Osteoblast (primary cell): ENCODE measurements at places on chromosomes 2 and 18. TPM values are rescaled to one million over a fixed set of nuclear protein-coding genes. Genes with fewer than 3 reads are reported as not detected.

- DNase-seq: no peak
Measured at GRCh38 chr18:53757328-53757727, 467.1 kb downstream of the MBD2 start.

- DNase-seq: no peak
Measured at GRCh38 chr18:48813321-48813720, 137.4 kb downstream of the SMAD7 start.

- no peak for DNase-seq
Measured at GRCh38 chr2:234939576-234939975, 12.2 kb upstream of the SH3BP4 start.

GRCh38 chr2:28185153-28185552, 207.5 kb upstream of the FOSL2 start:
- DNase-seq: no peak

DNA sequence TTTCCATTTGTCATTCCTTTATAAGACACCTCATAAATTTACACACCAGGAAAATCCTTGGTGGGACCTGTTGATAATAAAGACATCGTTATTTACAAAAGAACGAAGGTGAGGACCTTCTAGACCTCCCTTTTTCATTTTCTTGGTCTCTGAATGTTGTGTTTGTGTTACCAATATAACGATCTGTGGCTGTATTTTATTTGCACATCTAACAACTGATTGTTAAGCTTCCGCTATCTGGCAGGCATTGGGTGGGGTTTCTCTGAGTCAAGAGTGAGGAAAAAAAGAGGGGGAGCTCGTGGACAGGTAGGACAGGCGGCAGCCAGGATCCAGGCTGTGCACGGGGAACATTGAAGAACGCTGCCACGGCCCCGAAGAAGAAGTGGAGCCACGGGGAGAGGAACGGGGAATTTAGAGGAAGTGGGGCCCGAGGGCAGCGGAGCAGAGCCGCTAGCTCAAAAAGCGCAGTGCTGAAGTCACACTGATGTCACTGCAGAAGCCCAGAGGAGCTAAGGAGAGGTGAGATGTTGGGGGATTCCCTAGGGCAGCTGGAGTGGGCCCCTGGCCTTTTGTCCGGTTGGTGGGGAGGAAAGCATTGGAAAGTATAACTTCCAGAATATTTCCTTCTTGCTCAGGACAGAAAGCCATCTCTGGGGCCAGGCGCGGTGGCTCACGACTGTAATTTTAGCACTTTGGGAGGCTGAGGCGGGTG, 20.9 kb upstream of the DNMT3A start:
- no peak for DNase-seq

DNA sequence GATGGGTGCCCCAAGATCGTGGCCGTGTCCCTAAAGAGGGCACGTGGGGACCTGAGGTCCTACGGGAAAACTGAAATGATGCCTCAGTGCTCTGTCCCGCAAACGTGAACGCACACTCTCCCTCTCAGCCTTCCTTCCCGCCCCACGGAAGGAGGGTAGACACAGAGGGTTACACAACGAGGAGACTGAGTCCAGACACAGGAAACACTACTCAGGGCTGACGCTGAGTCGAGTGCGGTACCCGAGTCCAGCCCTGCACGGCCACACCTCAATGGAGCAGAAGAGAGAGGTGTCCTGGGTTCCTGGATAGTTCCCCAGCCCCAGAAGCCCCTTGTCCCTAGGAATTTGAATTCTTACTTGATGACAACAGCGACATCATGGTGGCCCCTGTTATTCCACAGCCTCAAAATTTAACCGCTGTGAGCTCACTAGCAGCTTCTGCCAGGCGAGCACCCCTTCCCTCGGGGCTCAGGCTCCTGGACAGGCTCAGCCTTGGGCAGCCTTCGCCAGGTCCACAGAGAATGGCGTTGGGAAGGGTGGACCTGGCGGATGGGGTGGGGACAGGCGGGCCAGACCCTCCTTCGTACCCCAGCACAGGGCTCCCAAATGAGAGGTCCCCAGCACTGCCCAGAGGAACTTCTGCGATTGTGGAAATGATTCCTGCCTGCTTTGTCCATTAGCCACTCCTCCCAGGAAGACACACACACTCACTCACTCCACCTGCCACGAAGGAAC, 980 bp upstream of the RNPEPL1 start:
- peak; percentile 54 for DNase-seq

GRCh38 chr2:46657042-46657504, 177.7 kb downstream of the TMEM247 start:
- DNase-seq: no peak

DNA sequence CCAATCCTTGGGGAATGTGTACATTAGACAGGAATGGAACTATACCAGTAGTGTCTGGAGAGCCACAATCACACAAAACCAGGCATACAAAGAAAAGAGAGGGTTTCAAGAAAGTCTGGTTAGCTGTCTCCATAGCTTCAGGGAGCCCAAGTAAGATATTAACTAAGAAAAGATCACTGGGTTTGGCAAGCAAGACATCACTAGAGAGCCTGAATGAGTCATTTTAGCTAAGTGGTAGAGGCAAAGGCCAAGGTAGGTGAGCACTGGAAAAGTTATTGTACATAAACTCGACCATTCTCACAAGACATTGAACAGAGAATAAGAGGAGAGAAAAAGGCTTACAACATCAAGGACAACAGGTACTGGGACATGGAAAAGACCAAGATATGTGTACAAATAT, 143.8 kb upstream of the ARL4C start:
- no peak for DNase-seq

DNA sequence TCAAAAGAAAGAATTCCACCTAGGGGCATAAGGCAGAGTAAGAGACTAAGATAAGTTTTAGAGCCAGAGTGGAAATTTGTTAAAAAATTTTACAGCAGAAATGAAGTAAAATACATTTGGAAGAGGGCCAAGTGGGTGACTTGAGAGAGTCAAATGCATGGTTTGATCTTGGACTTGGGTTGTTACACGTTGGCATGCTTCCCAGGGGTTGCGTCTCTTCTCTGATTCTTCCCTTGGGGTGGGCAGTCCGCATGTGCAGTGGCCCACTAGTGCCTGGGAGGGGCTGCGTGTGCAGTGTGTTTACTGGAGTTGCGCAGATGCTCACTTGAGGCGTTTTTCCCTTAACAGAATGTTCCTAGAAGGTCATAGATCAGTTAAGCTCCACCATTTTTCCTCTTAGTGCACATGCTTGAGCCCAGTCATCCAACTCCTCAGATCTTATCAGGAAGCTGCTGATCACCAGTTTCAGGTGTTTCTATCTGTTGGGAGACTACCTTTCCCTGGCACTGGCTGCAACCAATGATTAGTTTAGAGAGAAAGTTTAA, 13.1 kb downstream of the SEH1L start:
- no peak for DNase-seq

DNA sequence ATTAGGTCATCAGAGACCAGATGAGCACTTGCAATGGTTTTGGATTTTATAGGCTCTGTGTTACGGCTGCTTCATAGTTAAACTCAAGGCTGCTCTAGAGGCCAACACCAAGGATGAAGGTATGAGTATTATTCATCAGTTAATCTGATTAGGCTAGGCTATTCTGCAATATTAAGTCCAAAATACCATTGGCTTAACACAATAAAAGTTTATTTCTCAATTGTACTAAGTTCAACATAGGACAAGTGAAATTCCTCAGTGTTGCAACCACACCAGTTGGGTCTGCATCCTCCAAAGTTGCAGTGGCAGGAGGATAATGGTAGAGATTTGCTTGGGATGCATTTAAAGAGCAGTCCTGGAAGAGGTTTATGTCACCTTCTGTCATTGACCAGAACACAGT, 538.3 kb upstream of the CDH2 start:
- DNase-seq: no peak

GRCh38 chr18:60232541-60232940, 140.0 kb downstream of the MC4R start:
- no peak for DNase-seq

GRCh38 chr2:65558743-65559142, 126.3 kb upstream of the SPRED2 start:
- no peak for DNase-seq

DNA sequence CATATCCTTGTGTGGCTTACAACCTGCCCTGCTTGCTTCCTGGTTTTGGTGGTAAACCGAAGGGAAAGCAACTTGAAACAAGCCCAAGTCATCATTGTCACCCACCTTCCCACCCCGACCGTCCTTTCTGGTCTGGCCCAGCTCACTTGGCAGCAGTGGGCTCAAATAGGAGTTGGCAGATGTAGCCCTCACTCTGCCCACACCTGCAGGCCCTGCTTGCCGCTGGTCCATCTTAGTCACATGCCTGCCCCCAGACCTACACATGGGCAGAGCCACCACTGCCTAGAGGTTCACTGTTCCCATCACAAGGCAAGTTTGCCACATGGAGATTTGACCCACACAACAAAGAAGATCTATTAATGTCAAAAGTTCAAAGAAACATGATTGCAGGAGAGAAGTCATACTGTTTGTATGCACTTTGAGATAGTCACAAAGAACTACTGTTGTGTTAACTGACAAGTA, 9.3 kb downstream of the EIPR1 start:
- DNase-seq: no peak

GRCh38 chr2:236637686-236638569, 68.3 kb downstream of the ACKR3 start:
- DNase-seq: no peak

DNA sequence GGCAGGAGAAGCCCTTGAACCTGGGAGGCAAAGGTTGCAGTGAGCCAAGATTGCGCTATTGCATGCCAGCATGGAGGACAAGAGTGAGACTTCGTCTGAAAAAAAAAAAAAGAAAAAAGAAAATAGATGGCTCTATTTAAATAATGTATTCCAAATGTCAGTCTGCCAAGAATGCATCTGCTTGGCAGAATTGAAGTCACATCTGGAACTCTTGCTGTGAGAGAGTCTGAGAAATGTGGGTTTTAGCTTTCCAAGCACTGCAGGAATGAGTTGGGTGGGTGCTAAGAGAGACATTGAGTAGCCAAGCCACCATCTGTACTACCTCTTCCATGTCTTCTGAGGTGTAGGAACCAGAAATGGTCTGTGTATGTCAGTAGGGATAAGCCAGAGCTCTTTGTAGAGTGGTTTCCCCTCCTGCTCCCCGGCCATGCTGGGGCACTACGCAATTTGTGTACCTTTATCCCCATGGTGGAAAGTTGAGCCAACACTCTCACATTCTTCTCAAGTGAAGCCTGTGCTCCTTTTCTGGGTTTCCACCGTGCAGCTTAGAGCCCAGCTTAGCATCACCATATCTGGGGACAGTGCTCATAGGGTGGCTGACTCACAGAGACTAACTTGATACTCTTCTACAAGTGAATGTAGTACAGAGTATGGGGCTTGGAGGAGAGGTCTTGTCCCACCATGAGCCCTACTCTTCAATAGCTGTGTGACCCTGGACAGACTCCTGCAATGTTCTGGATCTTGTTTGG, 25.3 kb downstream of the IL1F10 start:
- DNase-seq: no peak

- no peak for DNase-seq
Measured at GRCh38 chr2:200614249-200614648, 28.4 kb downstream of the AOX1 start.

DNA sequence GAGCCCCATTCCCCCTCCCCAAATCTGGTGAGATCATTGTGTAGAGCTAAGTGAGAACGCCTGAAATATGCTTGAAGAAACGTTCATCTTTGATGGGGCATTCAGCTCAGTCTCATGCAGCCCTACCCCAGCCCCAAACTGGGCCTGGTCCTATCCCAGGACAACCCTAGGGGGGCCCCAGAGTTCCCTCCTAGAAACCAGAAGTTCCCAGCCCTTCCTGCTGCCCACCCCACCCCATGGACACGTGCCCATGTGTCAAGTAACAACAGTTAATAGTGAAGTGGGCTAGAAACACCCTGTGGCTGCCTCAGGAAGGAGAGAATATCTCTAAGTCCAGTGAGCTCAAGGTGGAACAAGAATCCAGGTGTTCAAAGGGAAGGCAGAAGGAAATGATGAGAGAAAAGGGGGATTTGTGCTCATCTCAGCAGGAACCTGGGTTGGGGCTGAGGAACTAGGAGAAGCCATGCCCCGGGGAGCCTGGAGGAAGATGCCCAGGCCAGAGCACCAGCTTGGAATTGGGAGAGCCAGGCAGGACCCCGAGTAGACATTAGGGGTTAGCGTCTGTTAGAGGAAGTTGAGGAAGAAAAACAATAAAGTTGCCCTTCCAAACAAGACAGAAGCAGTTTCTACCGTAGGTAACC, 20.1 kb upstream of the SLC20A1 start:
- DNase-seq: no peak

DNA sequence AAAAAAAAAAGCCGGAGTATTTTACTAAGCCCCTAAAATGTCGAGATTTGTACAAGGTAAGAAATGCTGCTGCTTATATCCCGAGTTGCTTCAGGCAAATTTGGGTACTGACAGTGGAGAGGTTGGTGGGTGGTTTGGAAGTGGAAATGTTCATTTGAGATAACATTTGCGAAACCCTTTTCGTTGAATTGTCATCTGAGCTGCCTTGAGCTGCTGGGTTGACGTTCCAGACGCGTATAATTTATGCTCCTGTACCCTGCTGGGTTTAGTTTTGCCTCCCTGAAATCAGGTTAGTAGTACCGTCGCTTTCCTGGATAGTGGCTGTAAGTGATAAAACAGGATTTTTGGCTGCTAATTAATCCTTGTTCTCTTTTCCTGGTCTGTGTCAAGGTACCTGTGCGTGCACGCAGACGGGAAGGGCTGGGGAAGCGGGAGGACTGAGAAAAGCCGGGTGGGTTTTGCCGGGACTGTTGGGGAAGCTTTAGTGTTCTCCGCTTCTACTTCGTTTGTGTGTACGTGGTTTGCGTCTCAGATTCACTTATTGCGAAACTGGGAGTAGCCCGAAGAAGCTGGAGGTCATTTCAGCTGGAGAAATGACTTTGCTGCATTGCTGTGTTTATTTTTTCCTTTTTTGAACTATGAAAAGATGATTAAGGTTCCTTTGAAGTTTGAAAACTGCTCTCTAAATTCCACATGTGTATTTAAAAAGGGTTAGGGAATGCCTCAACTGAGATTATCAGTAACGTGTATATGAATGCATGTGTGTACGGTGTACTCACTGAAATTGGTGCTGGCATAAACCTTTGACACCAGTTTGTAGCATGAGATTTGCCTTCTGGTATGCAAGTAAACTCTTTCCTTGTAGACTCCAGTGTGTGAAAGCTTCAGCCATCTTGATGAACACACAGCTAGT, 709 bp downstream of the UGP2 start:
- DNase-seq: peak; percentile 68

Gene C2orf80
- total RNA-seq: not detected in 2 replicates

Gene MLPH
- 25.7 and 32.1 TPM in 2 replicates for total RNA-seq

Gene DSG1
- not detected in 2 replicates for total RNA-seq

Gene OSBPL6
- total RNA-seq: 5.4 and 5.9 TPM in 2 replicates

Gene MALL
- 4.4 and 5.1 TPM in 2 replicates for total RNA-seq

Gene MGAT5
- total RNA-seq: 28.3 and 29.7 TPM in 2 replicates

Gene PRKAG3
- under 0.01 and 0.29 TPM in 2 replicates for total RNA-seq

Gene WDR7
- 23.2 and 29.2 TPM in 2 replicates for total RNA-seq
